Endothelial cell of umbilical vein (primary cell): ENCODE measurements at places on chromosomes 4 and X. TPM values are rescaled to one million over a fixed set of nuclear protein-coding genes. Genes with fewer than 3 reads are reported as not detected.

MGAT4D gene
- total RNA-seq: not detected in 2 replicates

GAGE2A gene
- total RNA-seq: not detected in 2 replicates

NCAPG gene
- 63.4 and 66.4 TPM in 2 replicates for total RNA-seq

CEP135 gene
- total RNA-seq: 14.7 and 15.3 TPM in 2 replicates

CCDC158 gene
- total RNA-seq: not detected in 2 replicates

MAGEA4 gene
- total RNA-seq: not detected in 2 replicates

CD99L2 gene
- total RNA-seq: 32.4 and 33.2 TPM in 2 replicates

FAM53A gene
- 1.3 and 1.7 TPM in 2 replicates for total RNA-seq

SLC26A1 gene
- 0.32 TPM in 1 of 2 replicates, not detected in the other for total RNA-seq

TMSB15B gene
- total RNA-seq: 15.1 and 18.9 TPM in 2 replicates

EXOC1L gene
- total RNA-seq: not detected in 2 replicates
